ENCODE measurements at places on chromosomes 5 and 9. TPM values are rescaled to one million over a fixed set of nuclear protein-coding genes. Genes with fewer than 3 reads are reported as not detected.

TMEFF1 gene
- 0.43 TPM for total RNA-seq

GRIA1 gene
- 0.11 TPM for total RNA-seq

GRCh38 chr9:25412646-25413045, 265.6 kb downstream of the TUSC1 start:
- no peak for DNase-seq

DNA sequence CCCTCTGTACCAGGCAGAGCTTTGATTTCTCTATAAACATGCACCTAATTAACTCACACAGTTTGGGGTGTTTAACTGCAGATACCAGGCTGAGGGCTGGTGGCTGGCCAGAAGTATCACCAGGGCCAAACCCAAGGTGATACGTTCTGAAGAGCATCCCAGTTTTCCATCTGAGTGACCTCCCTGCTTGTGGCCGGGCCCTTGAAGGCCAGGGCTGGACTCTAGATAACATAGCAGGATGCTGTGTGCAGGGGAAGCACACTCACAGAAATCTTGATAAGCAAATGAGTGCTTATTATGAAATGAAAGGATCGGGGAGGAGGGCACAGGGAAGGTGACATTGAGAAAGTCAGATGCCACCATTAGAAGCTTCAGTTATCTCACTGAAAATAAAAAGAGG, 582.4 kb downstream of the BRINP1 start:
- no peak for DNase-seq

DNA sequence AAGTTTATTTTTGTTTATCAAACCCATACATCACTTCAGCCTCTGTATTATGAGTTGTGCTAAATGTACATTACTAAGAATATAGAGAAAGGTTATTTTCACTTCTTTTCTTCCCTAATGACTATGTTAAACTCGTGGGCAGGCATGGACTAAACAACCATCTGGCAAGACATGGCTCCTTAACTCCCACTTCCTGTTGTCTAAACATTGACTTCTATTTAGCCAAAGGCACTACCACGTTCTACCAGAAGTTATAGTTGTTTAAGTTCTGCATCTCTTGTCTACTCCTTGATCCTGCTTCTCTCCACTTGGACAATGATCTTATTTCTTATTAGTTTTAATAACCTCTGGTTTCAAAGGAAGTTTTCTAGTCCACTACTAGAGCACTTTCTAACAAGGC, 136.1 kb downstream of the MACIR start:
- DNase-seq: no peak

- DNase-seq: no peak
Observed at GRCh38 chr5:87944553-87945285, 323.9 kb downstream of the TMEM161B start.
